ENCODE measurements at places on chromosomes 2 and 18.

- DNase-seq: no peak
Observed at GRCh38 chr2:119544939-119545475, 758 bp downstream of the CFAP221 start.

- DNase-seq: no peak
Observed at GRCh38 chr2:197088694-197089093, 162.2 kb upstream of the PGAP1 start.

DNA sequence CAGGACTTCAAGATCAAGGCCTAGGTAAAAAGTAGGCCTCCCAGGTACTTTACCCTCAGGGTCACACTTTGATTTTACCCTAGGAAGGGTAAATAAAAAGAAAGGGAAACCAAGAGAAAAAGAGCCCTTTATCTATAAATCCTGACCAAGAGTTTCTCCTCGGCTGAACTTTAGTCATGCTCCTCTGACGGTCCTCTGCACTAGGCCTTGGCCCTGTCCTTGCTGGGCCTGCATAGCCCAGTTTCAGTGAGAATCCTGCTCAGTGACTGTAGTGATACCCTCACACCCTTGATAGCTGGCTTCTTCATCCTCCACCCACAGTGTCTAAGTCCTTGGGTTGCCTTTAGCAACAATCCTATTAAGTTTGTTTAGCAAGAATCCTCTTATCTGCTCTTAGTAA lies 20.5 kb upstream of the ITSN2 start:
- DNase-seq: no peak

DNA sequence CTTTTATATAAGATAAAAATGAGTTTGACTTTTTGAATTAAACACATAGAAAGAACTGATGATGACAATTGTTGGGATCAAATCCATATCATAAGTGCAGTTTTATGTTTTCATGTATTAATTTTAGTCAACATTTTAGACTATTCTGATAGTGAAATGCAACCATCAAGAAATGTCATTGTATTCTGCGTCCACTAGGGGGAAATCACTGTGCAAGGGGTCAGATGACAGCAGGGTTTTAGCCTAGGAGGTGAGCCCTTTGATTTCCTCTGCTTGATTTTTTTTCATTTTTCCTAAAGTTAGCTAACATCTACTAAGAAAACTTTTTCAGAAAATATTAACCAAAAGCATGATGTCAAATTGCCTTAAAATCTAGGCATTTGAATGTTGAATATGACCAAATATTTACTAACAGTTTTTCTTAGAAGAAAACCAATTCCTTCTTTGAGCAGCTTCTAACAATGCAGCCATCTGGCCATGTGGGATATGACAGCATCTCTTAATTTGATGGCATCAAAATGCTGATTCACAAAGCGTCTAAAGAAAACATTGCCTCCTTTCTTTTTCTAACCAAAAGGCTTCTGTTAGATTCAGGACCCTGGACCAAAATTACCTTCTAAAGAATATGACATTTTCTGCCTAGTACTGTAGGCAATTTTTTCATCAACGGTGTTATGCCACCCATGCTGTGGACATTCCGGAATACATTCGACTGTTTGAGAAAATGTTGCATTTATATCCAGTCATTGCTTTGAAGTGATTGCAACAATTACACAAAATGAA lies 141.5 kb downstream of the SPHKAP start:
- DNase-seq: no peak

DNA sequence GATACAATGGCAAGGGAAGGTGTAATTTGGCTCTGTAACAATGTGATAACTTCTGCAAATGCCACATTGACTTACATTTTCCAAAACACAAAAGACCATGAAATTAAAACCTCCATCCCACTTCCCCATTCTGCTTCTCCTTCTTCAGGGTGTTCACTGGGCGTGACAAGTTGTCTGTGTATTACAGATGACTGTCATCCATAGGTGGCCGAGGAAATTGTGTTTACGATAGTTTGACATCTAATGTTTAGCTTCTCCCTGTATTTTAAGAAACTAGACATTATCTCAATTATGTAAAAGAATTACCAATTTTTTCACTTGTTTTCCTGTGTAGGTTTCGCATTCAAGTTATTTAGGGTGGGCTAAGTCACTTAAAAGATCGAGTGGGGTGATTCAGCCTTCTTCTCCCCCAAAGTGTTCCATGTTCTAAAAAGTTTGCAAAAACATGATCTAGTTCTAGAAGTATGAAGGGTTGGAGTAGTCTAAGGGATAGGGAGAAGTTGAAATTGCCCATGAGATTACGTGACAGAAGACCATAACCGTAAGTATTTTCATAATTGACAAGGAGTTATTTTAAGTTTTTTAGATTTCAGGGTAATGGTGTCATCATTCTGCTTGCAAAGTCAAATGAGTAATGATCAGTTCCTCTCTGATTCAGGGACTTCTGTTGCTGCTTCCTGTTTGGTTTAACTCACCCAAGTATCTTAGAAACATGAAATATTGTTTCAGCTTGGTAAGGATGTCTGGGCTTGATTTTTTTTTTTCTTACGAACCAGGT lies 25.2 kb upstream of the CYTIP start:
- no peak for DNase-seq

DNA sequence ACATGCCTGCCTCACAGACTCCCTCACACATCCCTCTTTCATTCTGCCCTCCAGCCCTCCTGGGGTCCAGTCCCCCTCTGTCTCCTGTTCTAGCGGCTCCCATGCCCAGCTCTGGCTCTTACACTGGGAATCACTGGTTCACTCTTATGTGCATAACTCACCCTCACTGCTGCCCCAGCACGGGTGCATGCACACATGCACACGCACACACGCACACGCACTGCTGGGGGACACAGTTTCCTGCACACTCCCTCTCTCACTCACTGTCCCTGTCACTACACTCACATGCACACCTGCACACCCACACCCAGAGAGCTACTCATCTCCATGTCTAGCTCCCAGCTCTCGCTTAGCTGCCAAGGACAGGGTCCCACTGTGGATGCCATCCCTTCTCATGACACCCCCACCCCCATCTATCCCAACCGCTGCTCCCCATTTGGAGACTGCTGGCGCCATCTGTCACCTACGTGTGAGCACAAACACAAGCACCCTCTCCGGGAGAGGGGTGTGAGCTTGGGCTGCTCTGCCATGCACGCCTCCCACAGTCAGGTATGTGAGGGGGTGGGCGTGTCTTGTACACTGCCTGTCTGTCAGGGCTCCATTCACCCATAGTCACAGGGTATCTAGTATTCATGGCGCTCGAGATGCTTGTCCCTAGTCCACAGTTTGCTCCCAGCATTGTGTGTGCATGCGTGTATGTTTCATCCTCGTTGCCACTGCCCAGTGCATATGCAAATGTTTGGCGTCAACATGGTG lies 1.8 kb downstream of the ASIC4 start:
- DNase-seq: no peak

DNA sequence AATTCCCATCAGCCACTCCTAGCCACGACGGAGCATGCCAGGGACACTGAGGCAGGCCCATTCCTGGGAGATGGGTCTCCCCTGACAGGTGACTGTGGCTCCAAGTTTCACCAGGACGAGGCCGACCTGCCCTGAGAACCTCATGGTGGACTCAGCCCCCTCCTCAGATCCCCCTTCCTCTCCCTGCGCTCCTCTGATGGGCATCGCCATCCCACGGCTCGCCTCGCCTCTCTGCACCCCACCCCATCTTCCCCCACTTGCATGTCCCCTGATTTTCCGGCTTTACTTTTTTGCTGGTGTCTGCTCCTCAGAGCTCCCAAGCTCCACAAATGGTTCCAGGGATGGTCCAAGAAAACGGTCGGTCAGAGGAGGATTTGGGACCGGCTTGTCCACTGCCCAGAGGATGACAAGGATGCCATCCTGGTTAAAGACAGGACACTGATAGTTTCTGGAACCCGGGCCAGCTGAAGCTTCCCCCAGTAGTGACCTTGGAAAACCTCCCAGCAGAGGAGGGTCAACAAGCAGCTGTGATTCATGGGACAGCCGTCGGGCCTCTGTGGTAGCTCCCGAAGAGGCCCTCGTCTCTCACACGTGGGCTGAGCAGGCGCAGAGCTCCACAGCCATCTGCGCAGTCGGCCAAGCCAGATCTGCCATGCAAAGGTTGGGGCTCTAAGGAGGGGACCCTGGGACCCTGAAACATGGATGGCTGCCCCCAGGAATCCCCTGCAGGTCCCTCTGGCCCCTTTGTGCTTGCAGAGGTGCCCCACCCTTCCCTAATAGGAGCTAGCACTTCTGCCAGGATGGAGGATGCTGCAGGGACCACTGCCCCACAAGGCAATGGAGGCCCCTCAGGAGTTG lies 87.8 kb upstream of the SLC66A3 start:
- no peak for DNase-seq

DNA sequence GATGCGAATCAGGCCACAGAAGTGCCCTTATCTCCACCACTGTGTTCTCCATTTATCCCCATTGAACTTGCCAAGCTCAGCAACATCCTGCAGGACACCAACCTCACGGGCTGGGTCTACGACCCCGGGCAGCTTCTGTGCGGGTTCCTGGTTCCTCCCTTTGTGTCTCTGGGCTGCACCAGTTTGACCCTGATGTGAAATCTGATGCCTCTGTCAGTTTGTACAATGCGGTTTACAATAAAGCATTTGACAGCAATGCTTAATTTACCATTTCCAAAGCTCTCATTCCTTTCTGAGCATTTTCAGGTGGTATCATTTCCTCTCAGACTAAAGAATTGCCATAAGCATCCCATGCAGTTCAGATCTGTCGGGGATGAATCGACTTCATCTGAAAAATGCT lies 3.3 kb upstream of the TMEM18 start:
- no peak for DNase-seq

All from NCI-H1105 (cell line).